Right forelimb (tissue), 1 donor: ENCODE measurements at places on chromosomes 5 and 9.
A peak's percentile ranks its signal among the peaks of the same experiment; 100 is the strongest.

GRCh38 chr5:132251220-132251725 is 6.2 kb upstream of the PDLIM4 start:
- DNase-seq = peak; percentile 44

GRCh38 chr5:94517490-94518488 is 100.6 kb downstream of the KIAA0825 start:
- no peak for DNase-seq

- no peak for DNase-seq
Measured at GRCh38 chr5:159936686-159937329, 20.5 kb downstream of the ADRA1B start.

- no peak for DNase-seq
Measured at GRCh38 chr9:1460143-1460769, 410.1 kb downstream of the DMRT2 start.

GRCh38 chr9:104856413-104856941 is 71.5 kb downstream of the ABCA1 start:
- no peak for DNase-seq

- DNase-seq = no peak
Measured at GRCh38 chr9:107127608-107128007, 155.5 kb upstream of the RAD23B start.

GRCh38 chr9:37926737-37927118 is 22.8 kb upstream of the SLC25A51 start:
- DNase-seq = no peak

- DNase-seq = no peak
Measured at GRCh38 chr9:76634356-76635054, 129.7 kb upstream of the PCA3 start.

- no peak for DNase-seq
Measured at GRCh38 chr9:16358751-16359150, 511.7 kb downstream of the BNC2 start.

GRCh38 chr5:132510076-132510475 is 19.5 kb upstream of the IRF1 start:
- DNase-seq = no peak

- DNase-seq = no peak
Measured at GRCh38 chr5:175118700-175119309, 325.2 kb downstream of the DRD1 start.

- no peak for DNase-seq
Measured at GRCh38 chr9:125609744-125610143, 97.3 kb downstream of the MAPKAP1 start.
